Cardiac fibroblast (primary cell): ENCODE measurements at places on chromosomes 7 and 10.

DNA sequence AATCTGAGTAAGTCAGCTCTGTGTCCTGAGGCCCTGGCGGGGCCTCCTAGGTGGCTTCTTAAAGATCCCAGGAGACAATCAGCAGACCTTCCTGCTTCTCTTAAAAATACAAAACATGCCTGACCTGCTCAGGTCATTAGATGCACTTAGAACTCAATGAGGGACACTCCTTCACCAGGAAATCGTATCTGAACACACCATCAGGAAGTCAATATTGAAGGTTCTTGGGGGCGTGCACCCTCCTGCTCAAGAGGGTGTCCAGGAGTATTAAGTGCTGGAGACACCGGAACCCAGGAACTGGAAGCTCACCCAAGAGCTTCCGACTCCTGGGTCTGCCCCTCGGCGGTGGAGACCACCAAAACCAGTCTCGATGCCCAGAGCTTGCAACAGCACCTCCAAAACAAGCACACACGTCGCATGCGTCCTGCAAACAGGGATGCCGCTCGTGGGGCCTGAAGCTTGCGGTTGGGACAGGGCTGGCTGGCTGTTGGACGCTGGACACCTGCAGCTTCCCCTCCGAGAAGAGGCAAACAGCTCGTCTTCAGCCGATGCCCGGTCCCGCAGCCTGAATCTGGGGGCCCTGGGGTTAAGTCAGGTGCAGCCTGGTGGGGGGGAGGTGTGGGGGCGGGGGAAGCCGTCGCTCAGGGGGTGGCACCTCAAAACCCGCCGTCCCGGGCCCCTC lies 803 bp downstream of the RAPGEF5 start:
- DNase-seq: no peak

GRCh38 chr10:107899075-107899474 lies 734.6 kb upstream of the SORCS1 start:
- no peak for DNase-seq

GRCh38 chr7:83677180-83677866 lies 28.4 kb upstream of the SEMA3E start:
- DNase-seq: peak; percentile 81

DNA sequence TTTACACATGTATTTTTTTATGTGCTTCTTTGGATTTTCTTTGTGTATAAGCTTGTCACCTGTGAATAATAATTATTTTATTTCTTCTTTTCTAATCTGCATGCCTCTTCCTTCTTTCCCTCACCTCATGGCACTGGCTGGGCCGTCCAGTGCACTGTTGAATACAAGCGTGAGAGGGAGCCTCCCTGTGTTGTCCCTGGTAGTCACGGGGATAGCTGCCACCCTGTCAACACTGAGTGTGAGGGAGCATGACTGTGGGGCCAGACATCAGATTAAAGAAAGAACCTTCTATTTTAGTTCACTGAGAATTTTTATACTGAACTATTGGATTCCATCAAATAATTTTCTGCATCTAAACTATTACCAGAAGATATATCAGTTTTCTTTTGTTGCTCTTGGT lies 187.9 kb downstream of the CDC14C start:
- DNase-seq: no peak

- no peak for DNase-seq
Measured at GRCh38 chr7:50808282-50808888, 25.7 kb upstream of the GRB10 start.

GRCh38 chr7:11430841-11431240 lies 401.2 kb downstream of the THSD7A start:
- no peak for DNase-seq

- DNase-seq: no peak
Measured at GRCh38 chr10:88620441-88620840, 33.9 kb downstream of the LIPJ start.

GRCh38 chr10:113313722-113314121 lies 239.1 kb upstream of the HABP2 start:
- DNase-seq: no peak

GRCh38 chr10:47287365-47287802 lies 12.6 kb upstream of the GDF10 start:
- no peak for DNase-seq

GRCh38 chr7:31595390-31595789 lies 81.5 kb downstream of the ITPRID1 start:
- no peak for DNase-seq

DNA sequence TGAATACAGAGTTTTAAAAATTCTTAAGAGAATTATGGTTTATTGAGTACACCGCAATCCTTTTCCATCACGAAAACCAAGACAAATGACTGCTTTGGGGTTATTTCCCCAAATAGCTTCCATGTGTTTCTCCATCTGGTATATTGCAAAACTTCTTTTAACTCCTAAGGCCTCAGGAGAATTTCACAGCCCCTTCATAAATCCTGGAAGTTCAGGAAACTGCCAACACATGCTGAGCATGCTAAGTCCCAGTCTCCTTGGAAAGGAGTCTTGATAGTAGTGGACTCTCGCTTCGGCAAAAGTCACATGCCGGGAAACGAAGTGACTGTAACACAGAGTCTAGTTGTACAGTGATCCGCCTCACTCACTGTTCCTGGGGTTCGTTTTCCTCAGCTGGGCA lies 88.1 kb upstream of the RSU1 start:
- DNase-seq: no peak

- DNase-seq: no peak
Measured at GRCh38 chr7:137890449-137890921, 43.7 kb upstream of the DGKI start.

DNA sequence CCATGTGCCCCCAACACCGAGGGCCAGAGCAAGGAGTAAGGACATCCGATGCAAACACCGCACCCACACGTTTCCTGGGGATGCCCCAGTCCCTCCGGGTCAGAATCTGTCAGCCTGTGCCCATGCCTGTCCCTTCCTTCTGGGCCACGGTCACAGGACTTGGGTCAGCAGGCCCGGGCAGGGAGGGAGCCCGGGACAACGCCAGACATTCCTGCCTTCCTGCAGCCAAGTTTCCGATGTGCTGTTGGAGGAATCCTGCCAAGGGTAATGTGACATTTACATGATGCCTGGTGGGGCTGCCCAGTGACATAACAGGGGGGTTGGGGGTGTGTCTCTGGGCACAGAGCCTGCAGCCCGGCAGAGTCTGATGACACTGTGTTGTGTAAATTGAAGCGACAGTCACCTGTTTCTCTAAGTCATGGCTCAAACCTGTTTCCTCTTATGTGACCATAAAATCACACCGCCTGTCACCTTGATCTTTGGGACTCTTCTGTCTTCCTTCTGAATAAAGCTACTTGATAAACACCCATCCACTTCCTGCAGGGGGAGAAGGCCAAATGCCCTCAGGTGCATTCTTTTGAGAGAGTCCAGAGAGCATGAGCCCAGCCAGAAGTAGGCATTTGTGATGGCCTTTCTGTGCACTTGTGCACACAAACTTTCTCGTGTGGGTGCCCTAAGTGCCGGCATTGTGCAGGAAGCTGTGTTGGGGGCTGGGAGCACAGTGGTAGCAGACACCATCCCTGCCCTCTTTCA lies 175.3 kb upstream of the RHEB start:
- DNase-seq: no peak

DNA sequence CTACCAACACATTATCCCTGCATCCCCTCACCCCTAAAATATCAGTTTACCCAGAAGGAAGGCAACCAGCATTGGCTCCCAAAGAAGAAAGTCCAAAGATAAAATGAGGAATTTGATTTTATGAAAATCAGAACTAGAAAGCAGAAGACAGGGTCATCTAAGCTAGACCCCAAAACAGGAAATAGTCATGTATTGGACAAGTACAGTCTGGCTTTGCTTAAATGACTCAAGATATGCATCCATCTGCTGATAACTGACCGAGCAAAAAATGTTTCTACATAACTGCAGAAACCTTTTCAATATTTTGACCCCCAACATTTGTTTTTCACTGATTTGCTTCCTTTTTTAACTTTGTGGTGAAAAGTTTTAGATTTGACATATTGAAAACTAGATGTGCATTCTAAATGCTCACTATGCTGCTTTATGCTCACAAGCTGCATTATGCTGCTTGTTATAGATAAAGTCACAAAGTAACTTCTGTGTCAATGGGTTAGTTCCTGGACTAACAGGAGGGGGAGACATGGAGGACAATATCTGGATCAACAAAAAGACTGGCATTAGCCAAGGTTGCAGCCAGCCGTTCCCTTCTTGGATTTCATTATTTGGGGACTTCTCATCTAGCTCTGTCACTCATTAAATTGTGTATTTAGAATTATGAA lies 227.0 kb downstream of the INHBA start:
- no peak for DNase-seq

GRCh38 chr10:129727495-129727894 lies 236.6 kb downstream of the EBF3 start:
- no peak for DNase-seq

GRCh38 chr7:37377231-37377630 lies 71.4 kb downstream of the ELMO1 start:
- DNase-seq: no peak

DNA sequence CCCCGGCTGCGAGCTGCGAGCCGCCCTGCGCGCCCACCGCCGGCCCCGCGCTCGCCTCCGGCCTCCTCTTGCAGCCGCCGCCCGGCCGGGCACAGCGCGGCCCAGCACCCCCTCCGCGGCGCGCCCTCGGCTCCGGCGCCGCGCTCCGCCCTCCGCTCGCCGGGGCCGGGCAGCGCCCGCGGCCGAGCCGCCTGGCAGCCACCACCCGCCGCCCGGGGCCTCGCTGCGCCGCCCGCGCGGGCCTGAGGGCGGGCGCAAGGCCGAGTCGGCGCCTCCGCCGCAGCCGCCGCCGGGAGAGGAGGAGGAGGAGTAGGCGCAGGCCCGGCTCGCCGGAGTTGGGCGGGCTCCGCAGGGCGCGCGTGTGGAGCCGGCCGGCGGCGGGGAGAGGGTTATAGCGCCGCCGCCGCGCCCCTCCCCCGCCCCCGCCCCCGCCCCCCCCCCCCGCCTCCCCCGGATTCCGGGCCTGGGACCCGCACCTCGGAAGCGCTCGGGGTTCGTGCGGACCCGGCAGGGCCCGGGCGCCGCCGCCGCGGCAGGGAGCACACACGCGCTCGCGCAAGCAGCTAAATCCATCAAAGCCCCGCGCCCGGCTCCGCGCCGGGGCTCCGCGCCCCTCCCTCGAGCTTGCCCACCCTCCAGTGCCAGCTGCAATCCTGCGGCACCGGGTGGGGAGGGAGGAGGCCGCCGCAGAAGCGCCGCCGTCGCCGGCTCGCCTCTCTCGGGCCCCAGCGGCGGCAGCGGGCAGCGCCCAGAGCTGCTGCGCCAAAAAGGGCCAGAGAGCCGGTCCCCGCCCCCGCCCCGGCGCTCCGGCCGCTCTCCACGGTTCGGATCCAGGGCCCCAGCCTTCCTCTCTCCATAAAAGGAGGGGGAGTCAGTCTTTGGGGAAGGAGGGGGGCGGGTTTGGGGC lies at the start of gene PDGFA:
Gene PDGFA (minus strand): TSS at position 363 of the 907 bp plus-strand sequence. CDS start 845 bp downstream, outside the sequence.
- peak; percentile 63 for DNase-seq

- peak; percentile 10 for DNase-seq
Measured at GRCh38 chr10:52668024-52668423, 104.6 kb downstream of the MBL2 start.

GRCh38 chr7:83976302-83976701 lies 218.3 kb downstream of the SEMA3A start:
- peak; percentile 55 for DNase-seq

GRCh38 chr7:29314148-29314547 lies 119.6 kb downstream of the CHN2 start:
- DNase-seq: no peak

- DNase-seq: no peak
Measured at GRCh38 chr10:92164036-92164696, 126.7 kb downstream of the CPEB3 start.

DNA sequence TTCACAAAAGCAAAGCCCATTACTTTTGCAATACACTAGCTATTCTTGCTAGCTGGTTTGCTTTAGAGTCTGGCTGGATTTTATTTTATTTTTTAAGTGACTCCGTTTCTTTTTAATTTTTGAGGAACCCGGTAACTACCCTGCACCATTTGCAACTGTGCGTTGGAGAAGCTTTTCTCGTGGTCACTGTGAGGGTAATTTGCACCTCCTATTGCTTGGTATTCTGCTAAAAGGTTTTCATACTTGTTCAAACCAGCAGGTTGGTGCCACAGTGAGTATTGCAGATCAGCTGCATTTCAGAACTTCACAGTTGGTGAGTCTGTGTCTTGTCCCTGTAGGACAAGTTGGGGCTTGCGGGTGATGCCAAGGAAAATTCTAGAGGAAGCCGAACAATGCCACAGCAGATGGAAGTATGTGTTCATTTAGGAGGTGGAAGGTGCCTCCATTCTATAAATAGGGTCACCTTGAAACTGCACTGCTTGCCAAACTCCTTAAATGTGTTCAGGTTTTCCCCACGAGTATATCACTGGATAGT lies 3.9 kb upstream of the NMT2 start:
- DNase-seq: no peak

GRCh38 chr10:119834188-119834587 lies 38.5 kb downstream of the MCMBP start:
- DNase-seq: no peak

- DNase-seq: no peak
Measured at GRCh38 chr10:36063396-36063795, 421.3 kb upstream of the FZD8 start.

DNA sequence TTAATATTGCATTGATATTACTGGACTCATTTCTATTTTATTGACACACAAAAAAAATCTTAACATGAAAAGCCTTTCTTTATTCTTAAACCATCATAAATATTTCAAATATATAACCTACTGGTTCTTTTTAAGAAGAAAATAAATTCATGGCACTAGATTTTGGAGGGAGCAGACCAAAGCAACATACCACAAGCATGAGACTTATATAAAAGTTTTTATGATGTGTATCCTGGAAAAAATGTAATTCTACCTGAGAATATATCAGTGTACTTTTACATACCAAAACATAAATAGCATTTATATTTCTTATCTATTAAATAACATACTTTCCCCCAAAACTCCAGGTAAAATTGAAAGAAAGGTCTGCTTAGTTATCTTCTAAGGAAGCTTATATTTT lies 508.2 kb upstream of the SEMA3D start:
- no peak for DNase-seq

DNA sequence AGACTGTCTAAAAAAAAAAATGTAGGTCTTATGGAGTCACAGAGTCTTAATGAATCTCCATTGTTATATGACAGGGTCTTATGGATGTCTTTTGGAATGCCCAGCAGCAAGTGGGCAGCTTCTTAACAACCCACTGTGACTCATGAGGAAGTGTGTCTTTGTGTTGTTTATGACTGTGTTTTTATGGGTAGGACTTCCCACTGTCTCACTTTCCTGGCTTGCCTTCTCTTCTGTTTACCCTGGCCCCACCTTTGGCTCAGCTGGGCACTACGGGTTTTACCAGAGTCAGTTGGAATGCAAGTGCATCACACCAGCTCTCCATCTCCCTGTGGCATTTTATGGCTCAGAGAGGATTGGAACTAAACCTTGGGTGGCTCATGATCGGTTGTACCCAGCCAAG lies 580.5 kb downstream of the AUTS2 start:
- no peak for DNase-seq

GRCh38 chr10:88064608-88065382 lies 201.4 kb downstream of the PTEN start:
- DNase-seq: peak; percentile 73

DNA sequence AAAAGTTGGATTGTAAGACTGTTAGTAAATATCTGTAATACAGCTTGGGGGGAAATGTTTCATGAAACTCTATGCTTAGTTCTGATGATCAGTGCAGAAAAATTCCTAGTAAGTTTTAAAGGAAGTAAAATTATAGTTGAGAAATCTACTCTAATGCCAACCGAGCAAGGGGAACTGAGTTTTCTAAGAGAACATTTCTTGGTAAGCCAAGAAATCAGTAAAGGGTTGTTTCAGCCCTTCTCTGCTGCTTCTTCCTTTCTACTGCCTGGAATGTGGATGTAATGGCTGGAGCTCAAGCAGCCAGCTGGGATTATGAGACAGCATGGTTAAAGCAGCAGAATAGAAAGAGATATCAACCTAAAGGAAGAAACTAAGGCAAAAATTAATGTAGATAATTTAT lies 15.9 kb upstream of the AKR1B1 start:
- no peak for DNase-seq

GRCh38 chr7:111184987-111185386 lies 94.1 kb downstream of the LRRN3 start:
- DNase-seq: no peak
